Placental epithelial cell (primary cell): ENCODE measurements at places on chromosomes 7 and 10. TPM values are rescaled to one million over a fixed set of nuclear protein-coding genes. Genes with fewer than 3 reads are reported as not detected.

The PIP gene
- not detected in 2 replicates for total RNA-seq

The ANKRD7 gene
- total RNA-seq, result 0.79 and 1.2 TPM in 2 replicates

The CYP3A5 gene
- total RNA-seq, result under 0.01 TPM in 1 of 2 replicates, not detected in the other

The TRPV6 gene
- total RNA-seq, result 0.79 and 0.87 TPM in 2 replicates

The CLDN3 gene
- not detected in 2 replicates for total RNA-seq

The TFAM gene
- total RNA-seq, result 14.1 and 15.3 TPM in 2 replicates

The ADRA2A gene
- 0.79 and 2.4 TPM in 2 replicates for total RNA-seq

The SLC29A4 gene
- under 0.01 and 0.43 TPM in 2 replicates for total RNA-seq

The FLNC gene
- total RNA-seq, result 77.7 and 271 TPM in 2 replicates

The PAOX gene
- total RNA-seq, result 6.7 and 8.0 TPM in 2 replicates

The CDH23 gene
- total RNA-seq, result 5.6 and 31.4 TPM in 2 replicates

The RPEL1 gene
- not detected in 2 replicates for total RNA-seq

The SCIN gene
- total RNA-seq, result 0.79 and 6.5 TPM in 2 replicates

The HPSE2 gene
- total RNA-seq, result not detected in 2 replicates

The RAPGEF5 gene
- total RNA-seq, result 0.79 and 1.1 TPM in 2 replicates

The HILPDA gene
- 21.3 and 24.3 TPM in 2 replicates for total RNA-seq

The TMEM176A gene
- not detected in 2 replicates for total RNA-seq

The TACC2 gene
- 3.5 and 4.6 TPM in 2 replicates for total RNA-seq

The ANKRD22 gene
- total RNA-seq, result not detected in 2 replicates
